ENCODE measurements at places on chromosomes 11 and 22.

GRCh38 chr11:63445720-63446119 is 45.2 kb downstream of the PLAAT5 start:
- DNase-seq, result no peak

- DNase-seq, result no peak
These were observed 113.1 kb upstream of the HSD17B12 start for GRCh38 chr11:43567396-43567975.

DNA sequence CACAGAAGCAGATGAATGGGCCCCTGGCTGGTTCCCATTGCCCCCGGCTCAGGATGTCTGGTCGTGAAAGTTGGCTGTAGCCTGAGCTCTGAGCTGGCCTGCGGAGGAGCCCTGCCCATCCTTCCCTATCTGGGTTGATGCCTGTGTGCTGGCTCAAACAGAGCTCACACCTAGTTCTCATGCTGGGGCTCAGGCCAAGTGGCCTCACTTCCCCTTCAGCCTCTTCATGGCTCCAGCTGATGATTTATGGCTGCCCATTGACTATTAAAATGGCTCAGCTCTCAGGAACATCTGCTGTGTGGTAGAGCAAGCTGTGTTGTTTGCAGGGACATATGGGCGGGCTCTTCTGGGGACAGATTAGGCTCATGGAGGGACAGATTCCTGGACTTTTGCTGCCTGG is 64.7 kb downstream of the ADAMTS15 start:
- DNase-seq, result no peak

DNA sequence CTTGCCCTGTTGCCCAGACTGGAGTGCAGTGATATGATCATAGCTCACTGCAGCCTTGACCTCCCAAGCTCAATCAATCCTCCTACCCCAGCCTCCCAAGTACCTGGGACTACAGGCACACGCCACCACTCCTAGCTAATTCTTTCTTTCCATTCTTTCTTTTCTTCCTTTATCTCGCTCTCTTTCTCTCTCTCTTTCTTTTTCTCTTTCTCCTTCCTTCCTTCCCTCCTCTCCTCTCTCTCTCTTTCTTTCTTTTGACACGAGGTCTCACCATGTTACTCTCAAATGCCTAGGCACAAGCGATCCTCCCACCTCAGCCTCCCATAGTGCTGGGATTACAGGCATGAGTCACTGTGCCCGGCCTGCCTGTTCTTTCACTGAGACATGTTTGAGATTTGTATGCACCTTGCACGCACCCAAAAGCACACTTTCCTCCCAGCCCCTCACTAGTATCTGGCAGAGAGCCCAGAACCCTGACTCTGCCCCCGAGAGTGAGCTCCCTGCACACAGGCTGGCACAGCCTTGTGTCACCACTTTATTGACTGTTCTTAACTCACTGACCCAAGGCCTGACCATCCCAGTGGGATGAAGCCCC is 56.8 kb downstream of the CD6 start:
- DNase-seq, result peak; percentile 12

DNA sequence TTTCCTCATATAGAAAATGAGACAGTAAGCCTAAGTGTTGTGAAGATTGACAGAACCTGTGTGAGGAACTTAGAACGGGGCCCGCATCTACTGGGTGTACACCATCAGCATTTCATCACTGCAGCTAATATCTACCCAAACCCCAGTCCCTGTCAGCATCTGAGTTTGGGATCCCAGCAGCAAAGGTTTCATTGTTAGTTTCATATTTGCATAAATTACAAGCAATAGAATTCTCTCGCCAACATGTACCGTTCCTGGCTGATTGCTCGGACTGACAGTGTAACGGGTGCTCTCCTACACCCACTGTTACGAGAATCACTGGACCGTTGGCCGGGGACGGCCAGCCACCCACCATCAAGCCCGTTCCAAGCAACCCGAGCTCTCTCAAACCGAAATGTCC is 10.4 kb upstream of the TMPRSS6 start:
- DNase-seq, result no peak

DNA sequence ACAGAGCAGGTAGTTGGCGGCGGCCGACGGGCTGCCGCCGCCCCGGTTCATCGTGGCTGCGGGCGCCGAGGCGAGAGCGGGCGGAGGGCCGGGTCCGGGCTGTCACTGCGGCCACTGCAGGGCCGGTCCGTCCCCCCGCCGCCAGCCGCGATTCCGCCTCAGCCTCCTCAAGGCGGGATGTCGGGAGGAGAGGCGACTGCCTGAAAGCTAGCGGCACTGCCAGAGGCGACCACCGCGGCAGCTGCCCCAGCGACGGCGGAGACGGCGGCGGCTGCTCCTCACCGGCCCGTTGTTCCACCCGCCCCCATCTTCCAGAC is 234 bp downstream of the SESN3 start:
- DNase-seq, result no peak

GRCh38 chr22:27686534-27686933 is 115.0 kb downstream of the MN1 start:
- peak; percentile 34 for DNase-seq

GRCh38 chr11:36156817-36157519 is 132.3 kb downstream of the COMMD9 start:
- DNase-seq, result no peak

DNA sequence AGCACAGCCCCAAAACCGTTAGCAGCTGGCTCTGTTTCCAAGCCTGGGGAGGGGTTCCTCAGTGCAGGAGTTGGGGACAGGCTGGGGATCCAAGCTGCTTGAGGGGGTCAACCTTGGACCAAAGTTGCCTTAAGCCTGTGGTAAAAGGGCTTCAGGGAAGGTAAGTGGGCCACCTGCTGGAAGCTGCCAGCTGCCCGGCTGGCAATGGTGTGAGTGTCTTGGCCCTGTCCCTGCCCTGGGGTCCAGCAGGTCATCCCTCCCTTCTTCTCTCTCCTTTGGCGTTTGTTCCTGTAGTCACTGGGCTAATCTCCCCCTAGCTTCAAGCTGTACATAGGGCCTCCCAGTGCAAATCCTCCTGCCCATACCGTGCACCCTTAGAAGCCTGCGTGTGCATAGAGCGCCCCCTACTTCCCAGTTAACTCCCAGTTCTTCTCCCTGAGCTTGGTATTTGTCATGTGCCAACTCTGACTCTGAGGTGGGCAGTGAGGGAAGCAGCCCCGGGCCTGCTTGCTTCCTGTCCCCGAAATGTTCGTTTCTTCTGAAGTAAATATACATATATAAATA is 4.4 kb downstream of the TMEM258 start:
- peak; percentile 53 for DNase-seq
